NCI-H2107 (cell line): ENCODE measurements at places on chromosomes 1 and 21.

DNA sequence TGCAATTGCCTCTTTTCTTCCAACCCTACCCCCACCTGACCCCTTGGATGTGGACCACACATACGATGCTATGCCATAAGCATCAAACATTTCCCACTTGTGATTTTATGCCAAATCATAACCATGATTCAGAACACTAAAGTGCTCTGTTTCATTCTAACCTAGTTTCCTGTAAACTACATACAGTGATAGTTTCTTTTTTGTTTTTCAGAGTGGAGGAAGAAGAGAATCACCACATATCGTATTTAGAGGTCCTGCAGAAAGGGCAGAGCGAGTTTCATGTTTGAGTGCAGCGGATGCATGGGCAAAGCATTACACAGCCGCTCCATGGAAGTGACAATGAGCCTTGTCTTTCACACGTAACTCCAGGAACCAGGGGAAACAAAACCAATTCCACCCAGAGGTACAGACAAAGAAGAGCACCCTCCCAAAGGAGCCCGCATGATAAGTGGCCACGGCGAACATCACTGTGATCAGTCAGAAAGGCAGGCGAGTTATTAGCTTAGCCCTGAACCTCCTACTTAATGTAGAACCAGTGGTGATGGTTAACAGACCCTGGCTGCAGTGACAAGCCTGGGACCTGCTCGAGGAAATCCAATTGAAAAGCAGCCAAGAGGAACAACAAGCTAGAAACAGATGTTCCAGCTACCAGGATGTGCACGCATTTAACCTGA lies 64.0 kb upstream of the ZNF281 start:
- no peak for DNase-seq

DNA sequence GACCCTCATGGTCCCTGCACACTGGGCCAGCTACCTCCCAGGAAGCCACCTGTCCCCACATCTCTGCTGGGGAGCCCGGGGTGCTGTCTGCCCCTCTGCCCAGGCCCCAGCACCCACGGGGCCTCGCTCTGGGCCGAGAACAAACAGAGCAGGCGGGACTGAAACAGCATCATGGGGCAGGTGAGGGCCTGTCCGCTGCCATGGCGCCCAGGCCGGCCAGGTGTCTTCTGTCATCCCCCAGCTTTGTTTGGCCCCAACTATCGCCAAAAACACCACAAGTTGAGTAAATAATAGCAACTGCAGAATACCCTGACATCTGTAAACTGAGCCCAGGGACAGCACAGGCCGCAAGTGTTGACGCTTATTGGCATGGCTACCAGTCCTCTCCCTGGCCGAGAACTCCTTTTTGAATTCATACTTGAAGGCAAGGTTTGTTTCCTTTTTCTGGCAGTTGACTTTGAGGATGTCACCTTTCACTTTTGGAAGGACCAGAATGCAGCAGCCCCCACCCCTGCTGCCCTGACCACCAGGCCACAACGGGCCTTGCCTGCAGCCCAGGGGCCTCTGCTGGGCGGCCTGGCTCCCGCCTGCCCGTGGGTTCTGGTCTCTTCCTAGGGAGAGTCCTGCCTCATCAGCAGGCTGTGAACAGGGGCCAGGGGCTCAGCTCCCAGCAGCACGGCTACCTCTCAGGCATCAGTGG lies 152.7 kb downstream of the CASZ1 start:
- no peak for DNase-seq

GRCh38 chr1:20367626-20368025 lies 77.0 kb downstream of the VWA5B1 start:
- DNase-seq = no peak

DNA sequence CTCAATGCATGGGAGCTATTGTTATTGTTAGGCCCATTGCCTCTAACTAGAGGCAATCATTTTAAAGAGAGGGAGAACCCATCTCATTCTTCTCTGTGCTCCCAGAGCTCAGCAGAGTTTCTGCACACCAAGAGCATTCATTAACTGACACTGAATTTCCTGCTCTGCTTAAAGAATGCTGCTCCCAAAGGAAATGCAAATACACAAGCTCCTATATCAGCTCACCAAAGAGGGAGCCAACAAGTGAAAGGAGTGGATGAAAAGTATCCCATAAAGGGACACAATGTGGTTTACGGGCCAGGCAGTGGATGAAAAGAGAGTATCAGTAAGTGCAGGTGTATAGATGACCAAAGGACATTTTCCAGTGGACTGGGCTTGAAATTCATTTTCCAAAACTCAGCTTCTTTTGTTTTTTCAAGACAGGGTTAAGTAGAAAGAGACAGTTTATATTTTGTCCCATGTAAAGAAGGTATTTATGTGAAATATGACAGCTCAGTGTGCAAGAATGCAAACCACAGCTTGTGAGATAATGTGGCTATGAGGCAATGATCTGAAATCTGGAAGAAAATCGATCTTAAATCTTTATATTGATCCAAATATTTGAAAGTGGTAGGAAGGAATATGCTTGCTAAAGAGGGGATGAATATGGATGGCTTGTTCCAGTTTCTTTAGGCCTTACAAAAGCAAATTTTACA lies 207.7 kb upstream of the CAMK1G start:
- DNase-seq = no peak

DNA sequence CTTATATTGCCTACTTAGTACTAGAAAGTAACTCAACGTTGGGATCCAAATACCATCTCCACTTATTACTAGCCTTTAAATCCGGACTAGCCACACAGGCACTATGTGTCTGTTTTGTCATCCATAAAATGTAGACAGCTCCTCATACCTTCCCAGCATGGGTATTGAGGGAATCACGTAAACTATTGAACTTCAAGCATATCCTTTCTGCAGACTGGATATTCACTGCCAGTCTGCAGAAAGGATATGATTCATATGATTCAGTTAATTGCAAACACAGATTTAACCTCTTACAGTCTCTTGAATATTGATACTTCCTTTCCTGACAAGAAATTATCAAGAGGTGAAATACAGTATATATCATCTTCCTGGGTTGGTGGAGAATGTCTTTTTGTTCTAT lies 186.0 kb downstream of the LEPR start:
- DNase-seq = no peak

DNA sequence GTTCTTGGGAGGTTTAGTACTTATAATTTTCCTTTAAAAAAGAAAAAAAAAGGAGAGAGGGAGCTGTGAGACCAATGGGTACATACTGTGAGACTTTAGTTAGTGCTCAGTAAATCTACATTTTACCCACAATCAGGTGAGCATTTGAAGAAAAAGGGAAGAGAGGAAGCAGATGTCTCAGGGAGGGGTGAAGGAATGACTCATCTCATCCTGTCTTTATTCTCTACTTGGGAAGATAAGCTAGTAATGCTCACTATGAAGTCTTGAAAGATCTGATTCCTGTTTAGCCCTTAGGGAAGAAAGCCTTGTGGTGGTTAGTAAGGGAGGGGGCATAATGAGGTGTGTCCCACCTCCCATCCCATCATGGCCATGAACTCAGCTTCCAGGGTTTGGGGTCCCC lies 112.6 kb downstream of the PLD5 start:
- DNase-seq = no peak

GRCh38 chr1:230794431-230794830 lies 47.2 kb downstream of the CAPN9 start:
- DNase-seq = no peak

DNA sequence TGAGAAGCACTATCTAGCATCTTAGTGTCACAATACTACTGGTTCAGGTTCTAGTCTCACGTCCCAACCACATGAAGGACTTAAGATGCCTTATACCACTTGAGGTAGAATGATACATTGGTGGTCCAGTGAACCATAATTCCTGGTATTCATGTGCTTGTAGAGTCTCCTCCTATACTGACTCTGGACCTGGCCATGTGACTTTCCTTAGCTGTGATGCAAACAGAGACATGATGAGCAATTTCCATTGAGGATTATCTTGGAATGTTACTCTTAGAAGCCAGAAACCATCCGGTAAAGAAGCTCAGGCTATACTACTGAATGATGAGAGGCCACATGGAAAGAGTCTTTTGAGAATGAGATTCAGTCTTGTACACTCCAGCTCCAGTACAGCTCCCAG lies 105.7 kb downstream of the NME7 start:
- no peak for DNase-seq

- DNase-seq = no peak
Measured at GRCh38 chr1:9371391-9371935, 78.8 kb downstream of the SPSB1 start.

DNA sequence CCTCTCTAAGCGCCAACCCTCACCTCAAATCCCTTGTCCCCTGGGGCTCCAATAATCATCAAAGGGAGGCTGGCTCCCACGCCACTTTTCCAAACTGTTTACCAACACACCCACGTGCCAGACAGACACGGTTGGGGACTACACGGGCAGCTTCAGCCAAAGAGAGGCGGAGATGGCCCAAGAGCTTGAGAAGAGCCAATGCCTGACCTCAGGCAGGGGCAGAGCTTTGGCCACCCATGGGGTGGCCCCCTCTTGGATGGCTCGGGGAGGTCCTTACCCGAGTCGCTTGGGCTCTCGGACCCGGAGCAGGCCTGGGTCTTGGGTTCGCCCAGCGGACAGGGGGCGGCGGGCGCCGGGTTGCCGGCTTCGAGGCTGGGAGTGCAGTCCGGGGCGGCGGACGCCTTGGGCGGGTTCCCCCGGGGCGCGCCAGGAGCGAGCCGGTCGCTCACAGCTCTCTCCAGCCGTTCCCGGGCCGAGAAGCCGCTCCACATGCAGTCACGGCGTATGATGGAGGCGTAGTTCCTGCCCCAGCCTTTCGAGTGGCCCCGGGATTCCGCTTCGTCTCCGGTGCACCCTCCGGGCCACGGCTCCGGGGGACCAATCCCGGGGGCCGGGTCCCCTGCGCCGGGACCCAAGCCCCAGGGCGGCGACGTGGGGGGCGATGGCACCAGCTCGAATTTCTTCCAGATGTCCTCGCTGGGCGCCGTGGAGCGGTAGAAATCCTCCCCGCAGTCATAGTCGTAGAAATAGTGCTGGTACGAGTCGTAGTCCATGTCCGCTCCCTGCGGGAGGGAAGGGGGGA lies 854 bp downstream of the MYCL start:
- DNase-seq = peak; percentile 99

GRCh38 chr1:172391976-172392375 lies 28.5 kb upstream of the C1orf105 start:
- DNase-seq = no peak

DNA sequence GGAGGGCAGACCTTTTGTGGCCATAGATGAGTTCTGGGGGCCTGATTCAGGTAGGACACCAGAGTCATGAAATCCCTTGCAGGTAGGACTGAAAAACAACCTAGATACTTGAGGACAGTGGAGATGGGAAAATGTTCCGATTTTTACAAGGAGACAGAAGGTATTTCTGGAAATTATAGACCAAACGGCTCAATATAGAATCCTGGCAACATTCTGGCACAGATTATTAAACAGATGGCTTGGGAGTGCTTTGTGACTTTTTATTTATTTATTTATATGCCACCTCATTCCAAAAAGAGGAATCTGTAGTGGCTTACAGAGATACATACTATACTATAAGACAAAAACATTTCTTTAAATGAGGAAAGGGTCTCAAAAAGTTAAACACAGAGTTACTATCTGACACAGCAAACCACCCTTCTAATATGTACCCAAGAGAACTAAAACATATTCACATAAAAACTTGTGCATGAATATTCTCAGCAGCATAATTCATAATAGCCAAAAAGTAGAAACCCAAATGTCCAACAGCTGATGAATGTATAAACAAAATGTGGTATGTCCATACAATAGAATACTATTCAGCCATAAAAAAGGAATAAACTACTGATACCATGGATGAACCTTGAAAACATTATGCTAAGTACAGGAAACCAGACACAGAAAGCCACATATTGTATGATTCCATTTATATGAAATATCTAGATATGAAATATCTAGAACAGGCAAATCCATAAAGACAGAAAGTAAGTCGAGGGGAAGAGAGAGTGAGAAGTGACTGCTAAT lies 49.8 kb downstream of the CDK18 start:
- DNase-seq = no peak

GRCh38 chr1:83086346-83086745 lies 912.6 kb downstream of the TTLL7 start:
- no peak for DNase-seq

GRCh38 chr1:190908691-190909090 lies 431.0 kb upstream of the BRINP3 start:
- DNase-seq = no peak

GRCh38 chr1:109786531-109787021 lies 22.9 kb upstream of the EPS8L3 start:
- DNase-seq = no peak

GRCh38 chr1:182716740-182717720 lies 32.6 kb upstream of the RGS8 start:
- no peak for DNase-seq

GRCh38 chr1:197269053-197269452 lies 1.0 kb downstream of the CRB1 start:
- DNase-seq = peak; percentile 52

DNA sequence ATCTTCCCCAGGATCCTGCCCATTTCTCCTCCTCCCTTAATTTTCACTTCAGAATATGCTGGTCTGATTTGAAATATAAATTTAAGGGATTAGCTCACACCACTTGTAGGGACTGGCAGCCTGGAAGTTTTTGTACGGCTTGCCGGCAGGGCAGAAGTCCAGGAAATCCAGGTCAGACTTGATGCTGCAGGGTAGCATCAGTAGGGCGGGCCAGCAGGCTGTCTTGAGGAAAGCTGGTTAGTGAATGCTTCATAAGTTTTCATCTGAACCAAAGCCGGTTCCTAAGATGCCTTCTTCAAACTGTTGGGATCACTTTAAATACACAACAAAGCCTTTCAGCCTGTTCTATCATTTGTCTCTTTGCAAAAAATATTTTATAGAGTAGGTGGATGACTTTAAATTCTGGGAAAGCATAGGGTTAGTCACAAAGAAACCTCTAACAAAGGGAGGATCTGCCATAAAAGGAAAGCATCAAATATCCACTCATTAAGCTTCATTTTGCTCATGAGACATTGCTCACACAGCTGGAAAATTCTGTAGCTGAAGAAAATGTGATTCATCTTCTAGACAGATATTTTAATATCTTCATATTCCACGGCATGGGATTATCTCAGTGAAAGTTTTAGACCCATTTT lies 90.7 kb upstream of the GFI1 start:
- no peak for DNase-seq

GRCh38 chr1:243501002-243501401 lies 245.2 kb downstream of the SDCCAG8 start:
- no peak for DNase-seq
